ENCODE measurements at places on chromosomes 4 and X. TPM values are rescaled to one million over a fixed set of nuclear protein-coding genes. Genes with fewer than 3 reads are reported as not detected.

Gene LETM1
- polyA plus RNA-seq: 17.9 TPM

Gene INPP4B
- 10.5 TPM for polyA plus RNA-seq

Gene FRMPD4
- polyA plus RNA-seq: 0.70 TPM

Gene FOXO4
- polyA plus RNA-seq: 20.1 TPM

Gene FOXR2
- polyA plus RNA-seq: not detected

DNA sequence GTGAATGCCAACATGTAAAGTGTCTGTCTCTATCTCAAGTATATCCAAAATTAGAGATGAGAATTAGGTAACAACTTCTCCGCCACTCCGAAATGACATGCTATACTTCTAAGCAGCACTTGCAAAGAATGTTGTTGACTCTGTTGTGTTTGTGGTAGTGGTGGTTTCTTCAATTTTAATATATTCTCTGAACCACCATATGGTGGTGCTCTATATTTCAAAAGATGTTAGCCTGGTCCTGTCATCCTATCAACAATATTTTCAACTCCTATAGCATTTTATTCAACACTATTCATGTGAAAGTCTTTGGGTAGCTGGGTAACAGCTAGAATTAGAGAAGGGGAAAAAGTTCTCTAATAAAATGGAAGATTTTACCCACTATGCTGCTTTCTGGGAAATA lies 1622.8 kb upstream of the IGFBP7 start:
- H3K4me3 ChIP-seq: no peak overlapping the region
- H3K27ac ChIP-seq: no peak overlapping the region
- DNase-seq: no peak
- H3K36me3 ChIP-seq: no peaks in the 10 kb centered on the region

- H3K27ac ChIP-seq: no peak overlapping the region
- no peak for DNase-seq
- H3K4me3 ChIP-seq: no peak overlapping the region
- H3K36me3 ChIP-seq: no peaks in the 10 kb centered on the region
- no peaks in the 10 kb centered on the region for H3K27me3 ChIP-seq
These were observed 43.2 kb downstream of the ASMT start for GRCh38 chrX:1658071-1658491.

GRCh38 chrX:49183701-49184281 lies 2.4 kb downstream of the PRICKLE3 start:
- no peaks in the 10 kb centered on the region for H3K27me3 ChIP-seq
- H3K27ac ChIP-seq: no peak overlapping the region
- no peak overlapping the region for H3K4me3 ChIP-seq
- H3K36me3 ChIP-seq: no peaks in the 10 kb centered on the region
- peaks cover 12% of the 10 kb centered on the region for H3K4me1 ChIP-seq

- DNase-seq: no peak
- H3K4me1 ChIP-seq: no peaks in the 10 kb centered on the region
- H3K27ac ChIP-seq: no peak overlapping the region
- H3K36me3 ChIP-seq: peaks cover 6% of the 10 kb centered on the region
- no peak overlapping the region for H3K4me3 ChIP-seq
These were observed 36.3 kb downstream of the ARAP2 start for GRCh38 chr4:36207831-36208520.

DNA sequence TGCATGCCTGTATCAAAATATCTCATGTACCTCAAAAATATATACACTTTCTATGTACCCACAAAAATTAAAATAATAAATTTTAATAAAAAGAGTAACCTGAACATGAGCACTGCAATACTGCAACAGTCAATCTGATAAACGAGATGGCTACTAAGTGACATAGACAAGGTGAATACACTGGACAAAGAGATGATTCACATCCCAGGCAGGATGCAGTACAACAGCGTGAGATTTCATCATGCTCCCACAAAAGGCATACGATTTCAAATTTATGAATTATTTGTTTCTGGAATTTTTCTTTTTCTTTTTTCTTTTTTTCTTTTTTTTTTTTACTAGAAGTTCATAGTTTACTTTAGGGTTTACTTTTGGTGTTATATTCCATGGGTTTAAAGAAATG lies 12.2 kb upstream of the FGF16 start:
- no peak overlapping the region for H3K27ac ChIP-seq
- no peak for DNase-seq
- H3K27me3 ChIP-seq: no peaks in the 10 kb centered on the region
- no peaks in the 10 kb centered on the region for H3K36me3 ChIP-seq
- no peak overlapping the region for H3K4me3 ChIP-seq

- no peak overlapping the region for H3K27ac ChIP-seq
- no peak overlapping the region for H3K4me3 ChIP-seq
- DNase-seq: no peak
These were observed 132.1 kb upstream of the LDB2 start for GRCh38 chr4:17030543-17030942.

- no peak overlapping the region for H3K27ac ChIP-seq
- no peaks in the 10 kb centered on the region for H3K27me3 ChIP-seq
- no peaks in the 10 kb centered on the region for H3K36me3 ChIP-seq
- H3K4me1 ChIP-seq: no peaks in the 10 kb centered on the region
- no peak overlapping the region for H3K4me3 ChIP-seq
- DNase-seq: no peak
These were observed 709.3 kb downstream of the PCDH18 start for GRCh38 chr4:136823020-136823419.

- DNase-seq: peak; percentile 36
- H3K4me1 ChIP-seq: peaks cover 26% of the 10 kb centered on the region
- no peaks in the 10 kb centered on the region for H3K27me3 ChIP-seq
- no peaks in the 10 kb centered on the region for H3K36me3 ChIP-seq
- peak overlapping the region; percentile 85 for H3K27ac ChIP-seq
These were observed 64.2 kb downstream of the SPINK2 start for GRCh38 chr4:56757261-56757746.

DNA sequence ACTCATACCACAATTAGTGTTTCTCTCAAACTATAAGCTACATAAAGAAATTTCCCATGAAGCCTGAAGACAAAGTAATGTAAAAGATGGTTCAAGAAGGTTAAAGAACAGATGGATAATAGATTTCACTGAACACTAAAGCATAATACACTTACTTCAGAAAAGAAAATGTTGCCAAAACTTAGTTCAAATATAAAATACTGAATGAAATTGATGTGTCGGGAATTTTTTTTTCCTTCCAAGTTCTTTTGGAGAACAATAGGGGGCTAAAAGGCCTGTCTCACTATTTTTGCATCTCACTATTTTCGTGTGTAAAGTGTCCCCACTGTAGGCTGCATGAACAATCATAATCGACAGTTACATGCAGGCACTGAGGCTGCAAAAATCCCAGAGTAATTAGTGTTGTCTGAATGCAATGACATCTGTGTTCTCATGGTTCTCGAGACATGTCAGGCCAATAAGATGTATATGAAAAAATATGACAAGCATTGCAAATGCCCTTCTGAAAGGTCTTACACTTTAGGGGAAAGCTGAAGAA lies 11.9 kb upstream of the MAB21L2 start:
- H3K36me3 ChIP-seq: peaks cover 3% of the 10 kb centered on the region
- H3K4me1 ChIP-seq: no peaks in the 10 kb centered on the region

- peaks cover 13% of the 10 kb centered on the region for H3K27me3 ChIP-seq
- no peak overlapping the region for H3K4me3 ChIP-seq
- H3K36me3 ChIP-seq: no peaks in the 10 kb centered on the region
- no peak for DNase-seq
- H3K4me1 ChIP-seq: no peaks in the 10 kb centered on the region
- no peak overlapping the region for H3K27ac ChIP-seq
These were observed 28.3 kb upstream of the DRP2 start for GRCh38 chrX:101191217-101191750.

DNA sequence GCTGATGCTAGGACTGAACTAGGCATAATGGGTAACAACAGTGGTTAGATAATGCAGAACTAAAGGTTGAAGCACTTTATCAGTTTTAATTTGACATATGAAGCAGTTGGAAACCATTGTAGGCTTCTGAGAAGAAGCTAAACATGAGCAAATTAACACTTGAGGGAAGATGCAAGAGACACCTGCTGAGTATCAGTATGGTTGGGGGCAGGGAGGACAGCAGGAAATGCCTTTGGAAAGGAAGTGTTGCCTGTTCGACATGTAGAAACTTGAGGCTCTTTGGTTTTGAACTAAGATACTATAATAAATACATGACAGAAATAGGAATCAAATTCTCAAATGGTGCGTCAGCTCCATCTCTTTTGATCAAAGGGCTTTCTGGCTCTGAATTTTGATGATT lies 115.6 kb downstream of the FHIP1A start:
- no peak for DNase-seq
- H3K27me3 ChIP-seq: no peaks in the 10 kb centered on the region
- H3K4me3 ChIP-seq: no peak overlapping the region
- H3K4me1 ChIP-seq: no peaks in the 10 kb centered on the region
- no peak overlapping the region for H3K27ac ChIP-seq
- no peaks in the 10 kb centered on the region for H3K36me3 ChIP-seq

GRCh38 chr4:89928838-89929237 lies 34.2 kb downstream of the MMRN1 start:
- H3K4me3 ChIP-seq: no peak overlapping the region
- H3K4me1 ChIP-seq: no peaks in the 10 kb centered on the region
- H3K27me3 ChIP-seq: no peaks in the 10 kb centered on the region

DNA sequence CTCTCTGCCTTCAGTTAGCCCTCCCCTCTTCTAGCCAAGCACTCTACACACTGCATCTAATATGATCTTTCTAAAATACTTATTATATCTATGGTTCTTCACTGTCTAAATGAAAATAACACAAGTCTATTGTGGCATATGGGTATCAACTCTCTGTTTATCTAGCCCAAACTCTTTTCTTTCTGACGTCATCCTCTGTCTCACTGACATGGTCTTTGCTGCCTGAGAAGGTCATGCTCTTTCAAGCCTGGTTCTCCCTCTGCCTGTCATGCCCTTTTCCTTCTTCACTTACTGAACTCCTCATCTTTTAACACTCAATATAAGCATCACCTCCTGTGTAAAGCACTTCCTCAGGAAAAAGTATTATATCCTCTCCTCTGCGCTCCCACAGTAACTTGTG lies 672.2 kb upstream of the CT83 start:
- no peaks in the 10 kb centered on the region for H3K27me3 ChIP-seq
- H3K4me3 ChIP-seq: no peak overlapping the region
- H3K36me3 ChIP-seq: no peaks in the 10 kb centered on the region
- no peaks in the 10 kb centered on the region for H3K4me1 ChIP-seq

DNA sequence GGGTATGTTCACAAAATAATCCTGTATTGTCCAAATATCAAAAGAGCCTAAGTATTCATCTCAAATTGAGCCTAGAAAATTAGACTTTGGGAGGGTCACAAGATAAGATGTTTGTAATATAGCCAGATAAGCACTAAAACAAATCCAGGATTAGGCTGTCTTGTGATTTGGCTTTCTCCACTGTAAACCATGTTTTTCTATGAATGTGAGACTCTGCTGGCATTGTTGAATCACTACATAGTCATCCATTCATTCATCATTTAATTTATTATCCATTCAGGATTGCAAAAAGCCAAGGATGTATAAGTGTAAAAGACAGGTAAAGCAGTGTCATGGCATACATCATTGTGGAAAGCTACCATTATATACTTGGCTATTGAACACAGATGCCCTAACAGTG lies 148.0 kb downstream of the GRID2 start:
- H3K27ac ChIP-seq: no peak overlapping the region
- no peaks in the 10 kb centered on the region for H3K27me3 ChIP-seq
- no peak for DNase-seq
- no peak overlapping the region for H3K4me3 ChIP-seq
- no peaks in the 10 kb centered on the region for H3K36me3 ChIP-seq

GRCh38 chr4:98749206-98749605 lies 90.8 kb upstream of the TSPAN5 start:
- no peaks in the 10 kb centered on the region for H3K27me3 ChIP-seq
- no peak overlapping the region for H3K4me3 ChIP-seq
- H3K36me3 ChIP-seq: no peaks in the 10 kb centered on the region
- no peak for DNase-seq
- no peaks in the 10 kb centered on the region for H3K4me1 ChIP-seq

DNA sequence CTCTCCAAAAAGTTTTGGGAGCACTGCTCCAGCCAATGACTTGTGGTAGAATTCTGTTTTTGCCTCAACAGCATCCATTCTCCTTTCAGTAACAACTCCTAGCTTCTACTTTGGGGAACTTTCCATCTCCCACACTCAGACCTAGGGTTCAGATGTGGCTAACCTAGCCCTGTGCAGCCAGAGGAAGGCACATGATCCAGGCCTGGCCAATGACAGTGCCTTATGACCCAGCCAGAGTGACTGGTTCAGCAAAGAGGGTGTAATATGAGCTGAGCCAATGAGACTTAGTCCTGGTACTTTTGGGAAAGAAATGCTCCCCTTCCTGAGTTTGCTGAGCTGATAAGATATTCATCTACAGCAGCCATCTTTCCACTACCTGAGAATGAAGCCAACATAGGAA lies 5.4 kb upstream of the USP46 start:
- no peak overlapping the region for H3K4me3 ChIP-seq
- no peaks in the 10 kb centered on the region for H3K4me1 ChIP-seq
- DNase-seq: no peak
- H3K36me3 ChIP-seq: no peaks in the 10 kb centered on the region

- no peak overlapping the region for H3K4me3 ChIP-seq
- H3K36me3 ChIP-seq: no peaks in the 10 kb centered on the region
- H3K27me3 ChIP-seq: no peaks in the 10 kb centered on the region
- no peak for DNase-seq
- no peaks in the 10 kb centered on the region for H3K4me1 ChIP-seq
- H3K27ac ChIP-seq: no peak overlapping the region
These were observed 219.9 kb downstream of the BCOR start for GRCh38 chrX:39877905-39878304.

DNA sequence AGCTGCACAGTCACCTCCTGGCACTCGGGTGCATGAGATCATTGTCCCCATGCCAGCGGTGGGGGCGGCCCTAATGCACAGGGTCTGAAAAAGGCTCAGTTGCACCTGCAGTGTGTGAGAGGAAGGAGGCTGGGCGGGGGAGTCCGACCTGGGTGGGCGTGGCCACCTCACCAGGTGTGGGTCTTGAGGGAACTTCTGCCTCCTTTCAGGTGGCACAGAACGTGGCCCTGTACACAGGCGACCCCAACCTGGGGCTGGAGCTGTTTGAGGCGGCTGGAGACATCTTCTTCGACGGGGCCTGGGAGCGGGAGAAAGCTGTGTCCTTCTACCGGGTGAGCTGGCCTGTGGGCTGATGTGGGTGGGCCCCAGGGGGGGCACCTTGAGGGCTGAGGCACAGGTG lies 34.3 kb upstream of the HTRA3 start:
- no peaks in the 10 kb centered on the region for H3K36me3 ChIP-seq
- no peak overlapping the region for H3K4me3 ChIP-seq
- H3K27me3 ChIP-seq: no peaks in the 10 kb centered on the region
- H3K4me1 ChIP-seq: no peaks in the 10 kb centered on the region
- peak; percentile 66 for DNase-seq

DNA sequence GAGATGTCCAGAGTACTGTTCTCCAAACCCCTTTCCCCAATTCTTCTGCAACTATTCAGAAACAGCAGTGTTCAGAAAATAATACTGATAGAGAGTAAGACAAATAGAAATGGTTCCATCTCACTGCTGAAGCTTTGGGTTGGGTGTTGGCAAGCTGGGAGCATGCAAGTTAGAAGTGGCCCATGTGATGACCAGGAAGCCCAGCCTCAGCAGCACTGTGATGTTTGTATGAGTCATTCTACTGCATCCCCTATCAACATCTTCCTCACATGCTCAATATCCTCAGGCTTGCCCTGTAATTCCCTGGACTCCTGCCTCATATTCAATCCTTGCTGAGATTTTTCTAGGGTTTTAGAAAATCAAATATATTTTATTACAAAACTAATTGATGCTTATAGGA lies 96.5 kb downstream of the CHRDL1 start:
- no peaks in the 10 kb centered on the region for H3K27me3 ChIP-seq
- H3K27ac ChIP-seq: no peak overlapping the region
- H3K4me1 ChIP-seq: no peaks in the 10 kb centered on the region

- DNase-seq: no peak
- no peak overlapping the region for H3K4me3 ChIP-seq
- H3K27ac ChIP-seq: no peak overlapping the region
- H3K27me3 ChIP-seq: no peaks in the 10 kb centered on the region
These were observed 360.7 kb downstream of the BMPR1B start for GRCh38 chr4:95118497-95118896.

Measured in left lung (tissue), 14 donors.